Stimulated activated CD4-positive, alpha-beta T cell treated with anti-CD3 and anti-CD28 coated beads, Interleukin-1b, Interleukin-23, amount 100 ng/mL, for 1 hour (primary cell): ENCODE measurements at places on chromosomes 13 and 19.
A peak's percentile ranks its signal among the peaks of the same experiment; 100 is the strongest.

GRCh38 chr19:29478578-29479565 lies 46.9 kb upstream of the VSTM2B start:
- DNase-seq, result no peak

- no peak for DNase-seq
Measured at GRCh38 chr19:5964816-5965565, 12.9 kb downstream of the RANBP3 start.

DNA sequence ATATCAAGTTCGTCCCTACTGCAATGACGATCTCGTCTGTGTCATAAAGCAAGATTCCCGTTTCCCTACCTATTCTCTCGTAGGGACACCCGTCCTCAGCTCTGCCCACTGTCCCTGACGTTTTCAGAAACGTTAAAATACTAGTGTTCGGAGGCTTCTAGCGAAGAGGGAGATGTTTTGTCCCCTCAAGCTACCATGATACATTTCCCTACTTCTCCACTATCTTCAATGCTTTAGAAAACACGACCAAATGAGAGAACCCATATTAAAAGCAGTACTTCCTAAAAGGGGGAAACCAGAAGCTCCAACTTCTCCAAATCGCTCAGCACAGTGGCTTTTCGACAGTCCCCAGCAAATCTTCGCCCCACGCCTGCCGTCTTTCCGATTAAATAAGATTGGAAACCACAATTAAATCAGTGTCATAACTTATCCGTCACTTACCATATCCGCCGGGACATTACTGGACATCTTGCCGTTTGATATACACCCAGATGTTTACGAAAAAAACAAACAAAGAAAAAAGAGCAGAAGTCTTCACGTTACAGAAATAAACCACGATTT lies 1.3 kb downstream of the UBL3 start:
- DNase-seq, result no peak

DNA sequence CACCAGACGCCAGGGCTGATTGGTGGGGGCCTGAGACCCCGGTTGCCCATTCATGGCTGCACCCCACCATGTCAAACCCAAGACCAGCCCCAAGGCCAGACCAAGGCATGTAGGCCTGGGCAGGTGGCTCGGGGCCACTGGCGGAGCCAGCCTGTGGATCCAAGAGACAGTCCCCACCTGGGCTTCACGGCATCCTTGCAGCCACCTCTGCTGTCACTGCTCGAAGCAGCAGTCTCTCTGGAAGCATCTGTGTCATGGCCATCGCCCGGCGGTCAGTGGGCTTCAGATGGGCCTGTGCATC lies 3.8 kb upstream of the TEKTIP1 start:
- DNase-seq, result no peak

DNA sequence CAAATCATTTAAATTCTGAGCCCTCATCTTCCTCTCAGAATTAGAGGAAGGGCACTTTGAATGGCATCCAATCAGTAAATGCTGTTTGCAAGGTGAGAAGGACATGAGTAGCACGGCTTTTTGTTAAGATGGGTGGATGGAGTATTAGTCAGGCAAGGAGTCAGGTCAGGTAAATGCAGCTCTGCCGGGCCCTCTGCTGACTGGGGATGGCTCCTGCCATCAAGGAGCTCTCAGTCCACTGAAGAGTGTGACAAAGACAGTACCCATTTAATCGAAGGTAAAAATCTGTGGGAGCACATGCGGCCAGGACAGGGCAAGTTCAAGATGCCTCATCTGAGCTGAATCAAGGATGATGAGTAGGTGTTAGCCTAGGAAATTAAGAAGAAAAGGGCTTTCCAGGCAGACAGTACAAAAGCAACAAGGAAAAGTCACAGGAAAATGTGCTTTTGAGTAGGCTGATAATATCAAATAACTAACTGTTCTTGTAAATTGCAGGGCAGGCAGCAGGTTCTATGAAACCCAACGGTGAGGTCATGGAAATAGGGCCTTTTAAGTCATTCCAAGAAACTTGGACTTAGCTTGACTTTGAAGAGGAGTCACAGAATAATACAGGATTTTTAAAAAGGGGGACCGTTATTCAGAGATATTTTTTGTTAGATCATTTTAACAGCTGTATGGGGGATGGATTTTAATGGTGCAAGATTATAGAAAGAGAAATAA lies 670.5 kb upstream of the ARGLU1 start:
- DNase-seq, result no peak

GRCh38 chr19:37954421-37954874 lies 47.4 kb downstream of the SIPA1L3 start:
- DNase-seq, result no peak

DNA sequence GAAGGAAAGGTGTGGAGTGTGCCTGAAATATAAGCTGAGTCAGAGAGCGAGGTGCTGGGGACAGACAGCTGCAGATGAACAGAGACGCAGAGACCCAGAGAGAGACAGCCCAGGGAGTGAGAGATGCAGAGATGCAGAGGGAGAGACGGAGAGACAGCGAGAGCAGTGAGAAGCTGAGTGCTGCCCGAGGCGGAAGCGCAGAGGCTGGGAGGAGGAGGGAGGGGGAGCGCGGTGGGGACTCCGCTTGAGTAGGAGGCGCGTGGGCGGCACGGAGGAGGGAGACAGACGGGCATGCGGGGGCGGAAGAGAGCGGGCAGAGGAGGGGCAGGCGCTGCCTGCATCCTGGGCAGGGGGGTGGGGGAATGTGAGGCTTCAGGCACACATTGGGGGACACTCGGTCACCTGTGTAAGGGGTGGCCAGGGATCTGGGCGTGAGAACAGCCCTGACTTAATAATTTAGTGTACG lies 25.7 kb downstream of the SLC8A2 start:
- peak; percentile 34 for DNase-seq

DNA sequence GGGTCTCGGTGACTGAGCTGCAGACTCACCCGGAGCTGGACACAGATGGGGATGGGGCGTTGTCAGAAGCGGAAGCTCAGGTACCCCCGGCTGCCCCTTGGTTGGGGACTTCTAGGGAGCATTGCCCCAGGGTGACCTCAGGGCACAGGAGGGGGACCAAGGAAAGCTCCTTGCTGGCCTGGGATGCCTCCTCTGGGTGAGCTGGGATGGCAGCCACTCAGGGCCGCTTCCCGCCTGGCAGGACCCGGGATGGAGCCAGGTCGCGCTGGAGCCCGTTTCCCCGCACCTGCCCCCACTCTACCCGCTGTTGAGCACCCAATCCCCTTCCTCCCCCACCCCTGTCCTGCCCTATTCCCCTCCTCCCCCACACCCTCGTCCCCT lies 10.8 kb downstream of the PRKCSH start:
- no peak for DNase-seq

DNA sequence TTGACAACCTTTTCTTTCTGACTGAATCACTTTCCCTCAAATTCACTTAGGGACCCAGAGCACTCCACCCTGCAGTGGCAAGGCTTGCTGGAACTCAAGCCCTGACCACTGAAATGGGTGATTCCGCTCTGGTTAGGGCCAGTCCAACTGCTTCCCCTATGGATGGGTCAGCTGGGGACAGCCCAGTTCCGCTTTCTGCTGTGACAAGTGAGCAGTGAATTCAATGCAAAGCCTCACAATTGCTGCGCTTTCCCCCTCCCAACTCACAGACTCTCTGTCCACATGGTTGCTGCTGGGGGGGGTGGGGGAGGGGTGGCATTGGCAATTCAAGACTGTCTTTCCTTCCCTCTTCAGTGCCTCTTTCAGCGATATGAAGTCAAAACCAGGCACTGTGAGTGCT lies 18.7 kb downstream of the CD70 start:
- DNase-seq, result no peak

- no peak for DNase-seq
Measured at GRCh38 chr19:49830766-49831165, 12.7 kb downstream of the MED25 start.

DNA sequence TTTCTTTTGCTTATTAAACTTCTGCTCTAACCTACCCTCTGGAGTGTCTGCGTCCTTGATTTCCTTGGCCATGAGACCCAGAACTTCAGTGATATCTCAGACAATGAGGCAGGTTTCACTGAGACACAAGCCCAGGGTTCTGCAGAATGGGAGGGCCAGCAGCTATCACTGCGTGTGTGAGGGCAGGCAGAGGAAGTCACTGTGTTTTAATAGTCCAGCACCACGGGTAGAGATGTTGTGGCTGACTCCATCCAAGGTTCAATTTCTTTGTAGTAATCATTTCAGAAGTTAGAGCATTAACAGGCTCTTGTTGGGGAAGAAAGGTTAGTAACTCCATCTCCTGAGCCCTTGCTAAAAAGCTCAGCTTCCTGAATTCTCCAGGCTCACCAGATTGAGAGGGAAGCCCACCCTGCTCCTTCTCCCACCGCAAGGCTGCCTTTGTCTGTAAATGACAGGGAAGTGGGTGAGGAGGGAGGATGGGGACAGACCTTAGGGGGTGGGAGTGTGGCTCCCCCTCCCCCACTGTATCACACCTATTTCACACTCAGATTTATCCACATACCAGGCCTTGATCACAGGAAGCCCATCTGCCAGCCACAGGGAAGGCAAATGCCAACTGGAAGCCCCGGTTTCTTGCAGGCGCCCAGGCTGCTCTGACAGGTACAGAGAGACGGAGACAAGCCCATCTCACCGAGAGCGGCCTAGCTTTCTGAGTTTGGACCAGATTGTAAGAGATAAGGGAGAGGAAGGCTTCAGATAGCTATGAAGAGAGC lies 2.1 kb downstream of the C19orf12 start:
- DNase-seq, result no peak

- no peak for DNase-seq
Measured at GRCh38 chr19:8489561-8490394, 12.7 kb downstream of the PRAM1 start.

DNA sequence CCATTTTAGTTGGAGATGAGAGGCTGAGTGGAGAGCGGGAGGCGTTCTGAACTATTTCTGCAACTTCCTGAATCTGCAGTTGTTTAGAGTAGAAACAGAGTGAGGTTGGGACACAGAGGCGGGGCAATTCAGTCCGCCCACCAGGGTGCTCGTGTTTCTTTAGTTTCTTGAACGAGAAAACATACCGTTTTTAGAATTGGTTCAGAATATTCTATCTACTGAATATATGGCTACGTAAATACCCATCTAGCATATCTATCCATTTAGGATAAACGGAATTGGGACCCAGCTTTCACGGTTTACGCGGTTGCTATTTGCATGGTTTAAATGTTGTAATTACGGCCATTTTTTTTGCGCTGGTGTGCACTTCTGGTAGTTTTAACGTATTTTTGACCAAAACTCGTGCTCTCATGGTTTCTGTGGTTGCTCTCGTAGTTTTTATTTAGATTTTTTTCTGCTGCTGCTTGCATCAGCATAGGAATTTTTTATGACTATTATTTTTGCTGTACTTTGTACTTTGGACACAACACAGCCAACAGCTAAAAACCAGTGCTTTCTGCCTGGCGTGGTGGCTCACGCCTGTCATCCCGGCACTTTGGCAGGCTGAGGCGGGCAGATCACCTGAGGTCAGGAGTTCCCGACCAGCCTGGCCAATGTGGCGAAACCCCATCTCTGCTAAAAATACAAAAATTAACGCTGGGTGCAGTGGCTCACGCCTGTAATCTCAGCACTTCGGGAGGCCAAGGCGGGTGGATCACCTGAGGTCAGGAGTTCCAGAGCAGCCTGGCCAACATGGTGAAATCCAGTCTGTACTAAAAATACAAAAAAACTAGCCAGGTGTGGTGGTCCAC lies 32.7 kb downstream of the TIMM13 start:
- no peak for DNase-seq
